CD4-positive, alpha-beta T cell treated with Interleukin-17A for 1 hour (primary cell): ENCODE measurements at places on chromosomes 5 and 9.

GRCh38 chr5:135606431-135606830, 27.6 kb upstream of the CXCL14 start:
- no peak for DNase-seq

- DNase-seq: no peak
These were observed at the start of gene PCDHB2 for GRCh38 chr5:141094481-141095262. TSS of gene PCDHB2 (plus strand) at chr5:141094615. CDS start at chr5:141094791, 176 bp downstream.

DNA sequence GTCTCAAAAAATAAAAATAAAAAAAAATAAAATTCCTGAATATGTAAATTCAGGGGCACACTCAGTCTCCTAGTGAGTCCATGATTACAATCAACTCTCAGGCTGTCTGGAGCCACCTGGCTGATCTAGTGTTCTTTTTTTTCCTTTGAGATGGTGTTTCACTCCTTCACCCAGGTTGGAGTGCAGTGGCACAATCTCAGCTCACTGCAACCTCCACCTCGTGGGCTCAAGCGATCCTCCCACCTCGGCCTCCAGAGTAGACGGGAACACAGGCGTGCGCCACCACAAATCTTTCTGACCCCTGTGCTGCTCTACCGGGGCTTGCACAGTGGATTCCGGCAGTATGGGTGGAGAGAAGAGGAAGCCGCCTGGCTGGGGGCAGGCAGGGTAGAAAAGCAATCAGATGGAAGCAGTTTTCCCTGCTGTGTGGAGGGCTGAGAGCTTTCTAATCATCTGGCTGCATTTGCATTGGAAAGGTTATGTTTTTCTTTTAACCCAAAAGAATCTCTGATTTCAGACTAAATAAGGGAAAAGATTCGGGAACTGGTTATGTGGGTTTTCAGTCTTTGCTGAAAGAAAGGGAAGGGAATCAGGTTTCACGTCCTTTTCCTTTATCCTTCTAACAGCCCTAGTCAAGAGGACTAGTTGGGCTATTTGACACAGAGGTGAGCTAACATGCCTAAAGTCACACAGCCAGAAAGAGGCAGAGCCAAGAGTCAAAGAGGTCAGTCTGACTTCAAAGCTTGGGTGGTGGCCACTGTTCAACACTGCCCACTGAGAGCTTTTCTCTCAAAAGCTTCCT, 26.3 kb upstream of the CORO2A start:
- DNase-seq: no peak

GRCh38 chr5:100043475-100043874, 491.7 kb upstream of the FAM174A start:
- DNase-seq: no peak

DNA sequence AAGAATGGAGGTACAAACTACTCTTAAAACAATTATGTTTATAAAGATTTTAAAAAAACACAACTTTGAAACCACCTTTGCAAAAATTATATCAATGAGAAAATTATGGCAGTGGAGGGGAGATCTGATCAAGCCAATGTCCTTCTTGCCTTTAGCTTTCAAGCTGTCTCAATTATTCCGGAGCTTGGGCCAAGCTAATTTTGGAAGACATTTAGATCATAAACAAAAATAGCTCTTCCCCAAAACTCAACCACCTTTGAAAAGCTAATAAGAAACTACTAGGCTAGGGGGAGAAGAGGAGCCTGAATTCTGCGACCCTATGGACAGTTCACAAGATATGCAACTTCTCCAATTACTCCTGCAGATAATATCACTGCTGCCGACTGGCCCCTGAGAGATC, 263.3 kb downstream of the ICE1 start:
- no peak for DNase-seq

DNA sequence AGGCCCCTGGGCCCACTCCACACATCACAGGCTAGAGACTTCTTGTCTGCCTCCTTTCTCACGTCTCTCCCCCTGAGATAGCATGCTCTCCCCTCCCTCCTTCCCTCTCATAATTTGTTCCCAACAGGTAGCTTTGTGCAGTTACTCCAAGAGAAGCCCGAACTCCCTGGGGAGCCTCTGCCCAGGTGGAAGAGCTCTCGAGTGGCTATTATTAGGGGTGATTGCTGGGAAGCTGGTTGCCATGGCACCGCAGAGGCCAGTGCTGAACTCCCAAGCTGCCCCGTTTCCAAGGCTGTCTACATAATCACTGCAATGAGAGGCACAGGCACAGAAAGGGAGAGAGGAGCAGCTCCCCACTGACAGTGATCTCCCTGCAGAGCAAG, 104.7 kb upstream of the GPR151 start:
- no peak for DNase-seq
